ENCODE measurements at places on chromosomes 6 and 20.

DNA sequence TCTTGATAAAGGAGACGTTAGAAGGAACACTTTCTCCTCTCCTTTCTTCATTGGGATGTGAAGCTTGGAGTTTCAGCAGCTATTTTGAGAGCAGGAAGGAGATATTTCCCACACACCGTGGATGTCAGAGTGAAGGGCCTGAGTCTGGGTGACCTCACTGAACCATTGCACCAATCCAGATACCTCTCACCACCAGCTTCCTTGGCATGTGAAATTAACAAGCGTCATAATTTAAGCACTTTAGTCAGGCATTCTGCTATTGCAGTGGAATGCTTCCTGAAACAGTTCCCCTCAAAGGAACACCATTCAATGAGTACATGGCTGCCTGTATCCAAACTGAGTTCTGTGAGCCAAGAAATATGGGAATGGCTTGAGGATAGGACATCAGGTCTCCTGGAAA, 83.7 kb downstream of the CHMP4B start:
- DNase-seq = no peak

DNA sequence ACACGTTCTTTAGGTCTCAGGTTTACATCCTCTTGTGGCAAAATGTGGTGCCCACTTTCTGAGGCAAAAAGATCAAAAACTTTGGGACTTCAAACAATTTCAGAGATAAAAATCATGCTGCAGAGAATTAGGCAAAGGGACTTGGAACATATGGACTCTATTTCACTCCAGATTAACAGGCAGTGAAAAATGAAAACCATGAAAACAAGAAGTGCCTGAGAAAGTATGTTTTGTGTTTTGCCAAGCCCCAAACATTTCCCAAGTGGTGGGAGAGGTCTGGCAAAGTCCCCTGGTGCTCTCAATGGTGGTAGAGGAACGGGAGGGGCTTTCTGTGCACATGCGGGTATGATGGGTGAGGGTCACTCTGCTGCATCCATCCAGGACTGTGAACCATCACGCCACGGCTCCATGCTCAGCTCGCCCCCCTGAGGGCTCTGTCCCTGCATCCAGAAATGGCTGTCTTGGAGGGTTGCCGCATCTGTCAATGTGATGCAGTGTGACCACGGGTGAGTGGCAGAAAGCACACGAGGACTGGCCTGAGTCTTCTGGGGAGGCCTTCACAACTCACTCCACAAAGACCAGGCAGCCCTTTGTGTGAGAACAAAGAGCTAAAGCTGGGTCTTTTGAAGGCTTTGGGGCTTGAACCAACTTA, 43.2 kb upstream of the TBC1D7 start:
- DNase-seq = no peak

GRCh38 chr6:3369985-3370360, 86.9 kb downstream of the SLC22A23 start:
- no peak for DNase-seq

DNA sequence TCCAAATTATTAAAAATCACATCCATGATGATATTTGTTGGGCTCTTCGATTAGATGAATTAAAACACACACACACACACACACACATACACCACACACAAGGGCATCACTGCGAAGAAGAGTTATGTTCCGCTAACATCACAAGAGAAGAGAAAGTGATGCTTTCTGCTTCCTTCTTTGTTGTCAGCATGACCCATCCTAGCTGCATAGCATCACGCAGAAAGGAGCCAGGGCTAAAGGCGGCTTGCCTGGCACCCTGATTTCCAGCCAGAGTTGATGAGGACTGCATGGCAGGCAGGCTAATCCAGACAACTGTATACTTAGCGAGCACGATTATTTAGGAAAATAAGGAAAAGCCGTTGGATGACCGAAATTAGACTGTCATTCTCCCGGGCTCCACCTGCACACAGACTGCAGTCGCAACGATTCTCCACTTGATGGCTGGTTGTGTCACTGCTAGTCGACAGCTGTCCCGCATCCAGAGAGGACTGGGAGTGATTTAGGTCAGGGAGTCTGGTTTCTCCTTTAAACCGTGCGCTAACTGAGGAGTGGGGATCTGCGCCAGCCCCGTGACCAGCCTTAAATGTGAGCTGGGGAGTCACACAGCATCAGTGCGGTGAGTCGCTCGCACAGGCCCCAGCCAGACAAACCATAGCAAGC, 70.6 kb upstream of the SOX4 start:
- DNase-seq = no peak

GRCh38 chr6:135566311-135567068, 69.0 kb upstream of the AHI1 start:
- DNase-seq = no peak
